ENCODE measurements at places on chromosomes 2 and 18.

DNA sequence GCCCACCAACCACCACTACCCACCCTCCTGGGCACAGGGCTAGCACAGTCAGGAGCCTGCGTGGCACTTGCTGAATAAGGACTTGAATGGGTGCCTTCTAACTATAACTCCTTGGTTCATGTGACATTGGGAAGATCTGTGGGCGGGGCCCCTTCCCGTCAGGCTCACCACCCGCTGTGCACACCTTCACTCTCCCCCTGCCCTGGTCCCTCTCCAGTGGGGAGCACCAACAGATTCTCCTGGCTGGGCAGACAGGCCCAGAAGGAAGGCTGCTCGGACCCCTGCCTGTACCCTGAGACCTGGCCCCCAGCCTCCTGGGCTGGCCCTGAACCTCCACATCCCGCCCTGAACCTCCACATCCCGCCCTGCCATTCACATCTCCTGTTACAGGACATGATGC is 33.4 kb upstream of the POMC start:
- no peak for DNase-seq

DNA sequence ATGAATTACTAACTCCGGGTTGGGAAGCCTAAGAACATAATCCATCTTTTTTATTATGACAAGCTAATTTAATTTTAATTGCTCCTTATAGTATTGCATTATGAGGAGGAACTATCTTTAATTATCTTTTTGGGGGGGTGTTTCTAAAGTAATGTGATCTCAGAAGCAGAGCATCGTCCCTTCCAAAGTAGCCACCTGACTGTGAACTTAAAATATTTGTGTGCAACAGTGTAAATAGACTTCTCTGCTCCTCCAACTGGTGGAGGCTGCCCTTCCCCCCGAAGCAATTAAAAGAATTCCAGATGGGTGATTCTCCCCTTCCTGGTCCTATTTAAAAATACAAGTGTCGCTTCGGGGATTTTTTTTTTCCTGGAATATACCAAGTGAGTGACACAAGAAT is 55.7 kb downstream of the TCF7L1 start:
- DNase-seq = no peak

- no peak for DNase-seq
These were observed 95.6 kb upstream of the NABP1 start for GRCh38 chr2:191582355-191582754.

GRCh38 chr18:50183556-50183955 is 11.4 kb downstream of the MYO5B start:
- no peak for DNase-seq
